ENCODE measurements at places on chromosomes 5 and 9. TPM values are rescaled to one million over a fixed set of nuclear protein-coding genes. Genes with fewer than 3 reads are reported as not detected.

The TCF7 gene
- total RNA-seq, result 15.6 TPM

The SMIM33 gene
- 0.13 TPM for total RNA-seq

DNA sequence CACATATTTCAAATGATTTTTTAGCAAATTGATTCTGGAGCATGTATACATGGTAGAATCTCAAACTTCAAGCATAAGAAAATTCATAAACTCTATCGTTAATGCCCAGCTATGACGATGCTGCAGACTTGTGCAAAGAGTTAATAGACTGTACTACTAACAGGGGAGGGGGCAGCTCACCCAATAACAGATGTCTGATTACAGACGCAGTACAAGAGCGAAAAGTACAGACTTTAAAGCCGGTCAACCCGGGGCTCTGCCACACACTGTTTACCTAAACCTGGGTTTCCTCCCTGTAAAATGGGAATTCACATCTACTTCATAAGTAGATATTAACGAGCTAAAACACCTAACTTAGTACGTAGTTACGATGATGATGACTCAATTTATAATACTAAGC lies 651 bp downstream of the TRIM23 start:
- no peaks in the 10 kb centered on the region for H3K36me3 ChIP-seq
- peaks cover 10% of the 10 kb centered on the region for H3K4me1 ChIP-seq
- peak; percentile 9 for DNase-seq
- H3K27me3 ChIP-seq, result no peaks in the 10 kb centered on the region

The ZCCHC7 gene
- 22.3 TPM for total RNA-seq

- no peaks in the 10 kb centered on the region for H3K36me3 ChIP-seq
- H3K27me3 ChIP-seq, result no peaks in the 10 kb centered on the region
- no peak for DNase-seq
- H3K27ac ChIP-seq, result no peak overlapping the region
These were observed 69.8 kb upstream of the SLC1A3 start for GRCh38 chr5:36536616-36537005.

DNA sequence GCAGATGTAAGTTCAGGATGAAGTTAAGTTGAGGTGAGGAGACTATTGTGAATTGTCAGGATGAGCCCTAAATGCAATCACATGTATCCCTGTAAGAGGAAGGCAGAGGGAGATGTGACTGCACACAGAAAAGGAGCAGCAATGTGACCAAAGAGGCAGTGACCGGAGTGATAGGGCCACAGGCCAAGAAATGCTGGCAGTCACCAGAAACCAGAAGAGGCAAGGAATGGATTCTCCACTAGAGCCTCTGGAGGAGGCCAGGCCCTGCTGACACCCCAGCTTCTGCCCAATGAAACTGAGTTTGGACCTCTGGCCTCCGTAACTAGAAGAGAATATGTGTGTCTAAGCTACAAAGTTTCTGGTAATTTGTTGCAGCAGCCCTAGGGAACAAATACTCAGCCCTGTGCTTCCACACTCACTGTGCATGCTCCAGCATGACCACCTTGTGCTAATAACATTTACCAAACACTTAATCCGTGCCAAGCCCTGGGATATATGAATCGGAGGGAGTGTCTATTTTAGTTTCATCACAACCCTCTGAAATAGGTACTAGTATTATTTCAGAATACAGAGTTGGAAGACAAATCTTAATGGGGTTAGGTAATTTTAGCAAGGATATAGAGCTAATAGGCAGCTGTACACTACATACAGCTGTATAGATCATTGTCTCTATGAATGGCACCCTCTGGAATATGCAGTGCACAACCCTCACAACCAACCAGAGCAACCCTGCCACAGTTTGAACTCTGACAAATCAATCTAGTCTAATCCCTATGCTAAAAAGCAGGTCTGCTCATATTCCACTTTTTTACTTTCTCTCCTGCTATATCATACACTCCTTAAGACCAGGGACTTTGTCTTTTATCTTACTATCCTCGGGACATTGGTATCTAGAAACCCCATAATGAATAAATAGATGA lies 7.8 kb upstream of the GPX8 start:
- H3K4me3 ChIP-seq, result no peak overlapping the region
- no peak overlapping the region for H3K27ac ChIP-seq
- DNase-seq, result no peak

The NOXA1 gene
- total RNA-seq, result 21.8 TPM

DNA sequence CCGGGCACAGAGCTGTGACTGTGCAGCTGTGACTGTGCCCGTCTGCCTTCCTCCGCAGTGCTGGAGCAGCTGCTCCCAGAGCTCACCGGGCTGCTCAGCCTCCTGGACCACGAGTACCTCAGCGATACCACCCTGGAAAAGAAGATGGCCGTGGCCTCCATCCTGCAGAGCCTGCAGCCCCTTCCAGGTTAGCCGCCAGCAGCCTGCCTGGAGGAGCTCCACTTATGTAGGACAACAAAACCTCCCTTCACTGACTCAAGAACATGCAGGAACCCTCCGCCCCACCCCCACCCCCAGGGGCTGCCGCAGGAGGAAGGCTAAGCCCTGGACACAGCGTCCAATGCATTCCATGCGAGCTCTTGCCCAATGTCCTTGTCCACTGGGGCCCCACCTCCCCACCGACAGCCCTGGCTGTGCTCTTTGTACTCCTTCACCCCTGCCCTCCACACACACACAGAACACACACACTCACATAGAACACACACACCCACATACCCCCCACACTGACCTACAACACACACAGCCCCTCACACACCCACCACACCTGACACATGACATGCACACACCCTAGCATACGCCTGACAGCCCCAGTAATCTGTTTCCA lies 27.9 kb downstream of the AFAP1L1 start:
- DNase-seq, result peak; percentile 75
- no peaks in the 10 kb centered on the region for H3K27me3 ChIP-seq
- no peak overlapping the region for H3K4me3 ChIP-seq

GRCh38 chr9:13424204-13424603 lies 144.7 kb upstream of the MPDZ start:
- H3K27ac ChIP-seq, result no peak overlapping the region
- DNase-seq, result no peak
- H3K27me3 ChIP-seq, result no peaks in the 10 kb centered on the region
- no peak overlapping the region for H3K4me3 ChIP-seq
- no peaks in the 10 kb centered on the region for H3K4me1 ChIP-seq
- H3K36me3 ChIP-seq, result no peaks in the 10 kb centered on the region

The UNC5A gene
- total RNA-seq, result 1.5 TPM

- H3K27me3 ChIP-seq, result no peaks in the 10 kb centered on the region
- H3K4me3 ChIP-seq, result no peak overlapping the region
- peak overlapping the region; percentile 20 for H3K27ac ChIP-seq
- peak; percentile 62 for DNase-seq
These were observed 11.3 kb upstream of the ANGPTL2 start for GRCh38 chr9:127133739-127134167.

The UGT3A1 gene
- total RNA-seq, result 6.1 TPM

GRCh38 chr5:178940569-178941360 lies at the start of gene ZNF454:
ZNF454 (plus strand) TSS chr5:178941198; CDS start chr5:178942792, 1,594 bp downstream.
- H3K27ac ChIP-seq, result peak within 1 kb of the TSS; percentile 65
- DNase-seq, result peak; percentile 97
- peaks cover 2% of the 10 kb centered on the region for H3K4me1 ChIP-seq
- H3K27me3 ChIP-seq, result no peaks in the 10 kb centered on the region
- no peaks in the 10 kb centered on the region for H3K36me3 ChIP-seq

The TMEM252 gene
- total RNA-seq, result 111 TPM

DNA sequence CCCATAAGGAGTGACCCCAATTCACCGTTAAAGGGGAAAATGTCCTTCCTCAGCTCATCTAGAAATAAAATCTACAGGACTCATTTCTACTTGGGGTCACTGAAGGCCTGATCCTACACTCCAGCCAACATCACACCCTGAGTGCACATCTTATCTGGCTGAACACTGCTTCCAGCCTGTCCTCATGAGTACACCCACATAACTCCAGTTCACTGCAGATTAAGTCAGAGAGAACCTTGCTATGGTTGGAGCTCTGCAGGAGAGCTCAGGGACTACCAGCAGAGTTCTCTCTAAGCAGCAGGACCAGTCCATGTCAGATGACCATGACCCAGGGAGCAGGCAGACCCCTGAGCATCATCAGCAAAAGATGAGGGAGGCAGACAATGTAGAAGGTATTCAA lies 126.9 kb upstream of the MAP3K1 start:
- H3K27me3 ChIP-seq, result no peaks in the 10 kb centered on the region
- H3K27ac ChIP-seq, result no peak overlapping the region
- H3K4me1 ChIP-seq, result no peaks in the 10 kb centered on the region
- DNase-seq, result no peak
- no peak overlapping the region for H3K4me3 ChIP-seq

- H3K27ac ChIP-seq, result no peak overlapping the region
- no peak overlapping the region for H3K4me3 ChIP-seq
- peak; percentile 24 for DNase-seq
- no peaks in the 10 kb centered on the region for H3K36me3 ChIP-seq
These were observed 48.4 kb downstream of the NDFIP1 start for GRCh38 chr5:142156839-142157463.

- H3K4me3 ChIP-seq, result no peak overlapping the region
- no peaks in the 10 kb centered on the region for H3K4me1 ChIP-seq
- no peaks in the 10 kb centered on the region for H3K27me3 ChIP-seq
These were observed 36.6 kb downstream of the MVB12B start for GRCh38 chr9:126363250-126363649.
